ENCODE measurements at places on chromosomes 6 and 20. TPM values are rescaled to one million over a fixed set of nuclear protein-coding genes. Genes with fewer than 3 reads are reported as not detected.
A peak's percentile ranks its signal among the peaks of the same experiment; 100 is the strongest.

- no peaks in the 10 kb centered on the region for H3K27me3 ChIP-seq
- H3K36me3 ChIP-seq = no peaks in the 10 kb centered on the region
- H3K4me1 ChIP-seq = peaks cover 49% of the 10 kb centered on the region
- peak; percentile 90 for DNase-seq
Measured at GRCh38 chr6:35727231-35727934, 9.4 kb upstream of the ARMC12 start.

DNA sequence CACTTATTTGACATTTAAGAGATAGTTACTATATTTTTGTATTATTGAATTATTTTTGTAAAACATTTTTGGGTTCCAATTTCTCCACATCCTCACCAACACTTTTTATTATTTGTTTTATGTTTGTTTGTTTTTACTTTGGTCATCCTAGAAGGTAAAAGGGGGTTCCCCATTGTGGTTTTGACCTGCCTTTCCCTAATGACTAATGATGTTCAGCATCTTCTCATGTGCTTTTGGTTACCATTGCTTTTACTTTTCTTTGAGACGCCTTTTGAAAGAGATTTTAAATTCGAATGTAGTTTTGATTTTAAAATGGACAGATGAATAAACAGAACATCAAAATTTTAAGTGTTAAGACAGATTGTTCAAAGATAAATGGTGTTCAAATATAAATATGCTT, 46.9 kb downstream of the AK9 start:
- H3K27me3 ChIP-seq = no peaks in the 10 kb centered on the region
- DNase-seq = no peak
- no peak overlapping the region for H3K27ac ChIP-seq
- no peak overlapping the region for H3K4me3 ChIP-seq
- no peaks in the 10 kb centered on the region for H3K36me3 ChIP-seq

- no peaks in the 10 kb centered on the region for H3K4me1 ChIP-seq
- no peak for DNase-seq
- no peak overlapping the region for H3K4me3 ChIP-seq
- no peaks in the 10 kb centered on the region for H3K36me3 ChIP-seq
Measured at GRCh38 chr20:46951405-46951804, 56.8 kb downstream of the EYA2 start.

DNA sequence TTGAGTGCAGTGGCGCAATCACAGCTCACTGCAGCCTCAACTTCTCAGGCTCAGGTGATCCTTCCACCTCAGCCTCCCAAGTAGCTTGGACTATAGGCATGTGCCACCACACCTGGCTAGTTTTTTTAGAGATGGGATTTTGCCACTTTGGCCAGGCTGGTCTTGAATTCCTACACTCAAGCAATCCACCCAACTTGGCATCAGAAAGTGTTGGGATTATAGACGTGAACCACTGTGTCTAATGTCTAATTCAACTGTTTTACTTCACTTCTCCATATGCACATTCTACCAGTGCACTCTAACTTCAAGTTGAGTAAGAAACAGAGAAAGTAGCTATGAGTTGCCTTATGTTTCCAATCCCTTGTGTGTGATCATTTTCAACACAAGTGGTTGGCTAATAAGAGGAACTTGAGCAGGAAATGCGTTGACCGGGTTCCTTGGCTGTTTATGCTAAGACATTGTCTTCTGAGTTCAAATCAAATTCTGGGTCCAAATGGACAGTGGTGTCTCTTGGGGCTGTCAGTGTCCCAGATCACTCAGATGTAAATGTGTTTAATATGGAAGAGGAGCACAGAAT, 23.9 kb downstream of the ZNF337 start:
- H3K4me1 ChIP-seq = no peaks in the 10 kb centered on the region
- no peak overlapping the region for H3K4me3 ChIP-seq
- peaks cover 4% of the 10 kb centered on the region for H3K36me3 ChIP-seq
- no peaks in the 10 kb centered on the region for H3K27me3 ChIP-seq
- no peak for DNase-seq

- no peaks in the 10 kb centered on the region for H3K27me3 ChIP-seq
- no peak overlapping the region for H3K27ac ChIP-seq
- H3K4me1 ChIP-seq = no peaks in the 10 kb centered on the region
- DNase-seq = no peak
- H3K36me3 ChIP-seq = no peaks in the 10 kb centered on the region
- no peak overlapping the region for H3K4me3 ChIP-seq
Measured at GRCh38 chr6:151524059-151524458, 30.2 kb downstream of the CCDC170 start.

- no peaks in the 10 kb centered on the region for H3K36me3 ChIP-seq
- no peak overlapping the region for H3K27ac ChIP-seq
- H3K27me3 ChIP-seq = no peaks in the 10 kb centered on the region
- no peak for DNase-seq
- no peaks in the 10 kb centered on the region for H3K4me1 ChIP-seq
Measured at GRCh38 chr6:166410426-166410935, 27.7 kb upstream of the MPC1 start.

- H3K27ac ChIP-seq = no peak overlapping the region
- H3K27me3 ChIP-seq = no peaks in the 10 kb centered on the region
- H3K4me3 ChIP-seq = no peak overlapping the region
- H3K36me3 ChIP-seq = no peaks in the 10 kb centered on the region
- no peaks in the 10 kb centered on the region for H3K4me1 ChIP-seq
Measured at GRCh38 chr6:140604786-140605185, 1230.3 kb upstream of the CITED2 start.

- no peaks in the 10 kb centered on the region for H3K4me1 ChIP-seq
- H3K4me3 ChIP-seq = no peak overlapping the region
- DNase-seq = no peak
- no peaks in the 10 kb centered on the region for H3K36me3 ChIP-seq
Measured at GRCh38 chr6:118220429-118221128, 313.5 kb downstream of the SLC35F1 start.

GRCh38 chr6:18053078-18053477, 65.6 kb upstream of the KIF13A start:
- peak overlapping the region; percentile 71 for H3K27ac ChIP-seq
- DNase-seq = no peak
- no peaks in the 10 kb centered on the region for H3K27me3 ChIP-seq
- H3K4me1 ChIP-seq = peaks cover 6% of the 10 kb centered on the region
- H3K4me3 ChIP-seq = no peak overlapping the region

DNA sequence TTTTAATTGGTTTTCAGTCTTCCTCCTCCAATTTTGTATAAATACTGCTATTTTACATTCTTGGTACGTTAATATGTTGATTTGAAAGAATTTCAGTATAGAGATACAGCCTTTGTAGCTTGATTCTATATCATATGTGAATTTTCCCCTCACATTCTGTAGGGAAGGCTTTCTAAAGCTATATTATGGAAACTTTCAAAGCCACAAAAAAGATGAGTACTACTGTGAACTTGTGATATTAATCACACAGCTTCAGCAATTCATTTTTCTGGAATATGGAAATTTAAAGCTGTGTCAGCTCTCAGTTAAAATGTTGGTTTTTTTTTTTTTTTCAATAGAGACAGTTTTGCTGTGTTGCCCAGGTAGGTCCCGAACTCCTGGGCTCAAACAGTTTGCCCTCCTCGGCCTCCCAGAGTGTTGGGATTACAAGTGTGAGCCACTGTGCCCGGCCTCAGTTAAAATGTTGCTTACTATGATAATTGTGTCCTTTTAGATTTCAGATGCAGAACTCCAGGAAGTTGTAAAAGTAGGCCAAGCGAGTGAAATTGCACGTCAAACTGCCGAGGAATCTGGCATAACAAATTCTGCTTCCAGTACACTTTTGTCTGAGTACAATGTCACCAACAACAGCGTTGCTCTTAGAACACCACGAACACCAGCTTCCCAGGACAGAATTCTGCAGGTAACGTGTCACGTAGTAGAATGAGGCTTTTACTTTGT, 20.6 kb downstream of the CDC5L start:
- no peaks in the 10 kb centered on the region for H3K27me3 ChIP-seq
- H3K4me1 ChIP-seq = no peaks in the 10 kb centered on the region
- no peak overlapping the region for H3K4me3 ChIP-seq
- H3K36me3 ChIP-seq = peaks cover 7% of the 10 kb centered on the region
- H3K27ac ChIP-seq = no peak overlapping the region
- no peak for DNase-seq

The SNPH gene
- total RNA-seq = 1.9 TPM

The SRPK1 gene
- 111 TPM for total RNA-seq

The PNPLA1 gene
- total RNA-seq = 0.35 TPM

The HLA-DMB gene
- 28.8 TPM for total RNA-seq

The APOM gene
- total RNA-seq = 1.6 TPM

The HUS1B gene
- total RNA-seq = 0.64 TPM
